ENCODE measurements at places on chromosomes 16 and 17. TPM values are rescaled to one million over a fixed set of nuclear protein-coding genes. Genes with fewer than 3 reads are reported as not detected.

The GLP2R gene
- total RNA-seq, result not detected

GRCh38 chr17:78697554-78698343, 84.3 kb downstream of the CYTH1 start:
- no peak for DNase-seq

The C16orf89 gene
- total RNA-seq, result 4.1 TPM

DNA sequence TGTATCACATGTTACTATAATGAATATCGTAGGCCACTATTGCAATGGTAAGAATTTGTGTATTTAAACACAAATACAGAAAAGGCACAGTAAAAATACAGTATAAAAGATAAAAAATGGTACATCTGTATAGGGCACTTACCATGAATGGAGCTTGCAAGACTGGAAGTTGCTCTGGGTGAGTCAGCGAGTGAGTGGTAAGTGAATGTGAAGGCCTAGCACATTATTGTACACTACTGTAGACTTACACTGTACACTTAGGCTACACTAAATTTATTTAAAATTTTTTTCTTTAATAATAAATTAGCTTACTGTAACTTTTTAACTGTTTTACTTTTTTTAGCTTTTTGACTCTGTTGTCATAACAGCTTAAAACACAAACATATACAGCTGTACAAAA, 42.5 kb downstream of the AKAP10 start:
- DNase-seq, result no peak

DNA sequence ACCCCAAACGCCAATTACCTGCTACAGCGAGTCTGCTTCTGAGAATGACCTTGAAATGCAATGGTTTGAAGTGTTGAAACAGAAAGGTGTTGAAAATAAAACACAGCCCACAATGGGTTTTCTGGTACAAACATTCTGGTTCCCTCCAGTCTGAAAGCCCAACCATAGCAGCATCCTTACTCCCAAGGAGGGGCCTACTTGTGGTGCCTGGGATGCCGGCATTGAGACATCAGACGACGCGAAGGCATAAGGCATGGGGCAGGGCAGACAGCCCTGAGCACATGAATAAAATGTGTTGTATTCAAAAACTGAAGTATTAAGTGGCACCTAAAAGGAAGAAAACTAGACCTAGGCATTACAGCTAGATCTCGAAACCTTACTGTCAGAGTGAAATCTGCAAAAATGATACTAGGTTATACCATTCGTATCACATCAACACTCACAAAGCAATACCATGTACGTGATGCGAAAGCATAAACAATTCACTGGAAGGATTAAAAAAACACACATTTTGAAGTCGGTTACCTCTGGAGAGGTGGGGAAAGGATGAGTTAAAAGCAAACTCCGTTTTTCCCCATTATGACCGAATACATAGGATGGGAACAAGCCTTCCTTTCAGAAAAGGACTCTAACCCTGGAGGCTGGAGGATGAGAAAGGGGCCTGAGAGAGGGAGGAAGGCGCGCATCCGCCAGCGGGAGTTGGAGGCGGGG, 702 bp downstream of the NUDT21 start:
- peak; percentile 50 for DNase-seq

The GPRC5C gene
- 48.8 TPM for total RNA-seq

GRCh38 chr17:72822358-72823023, 270.0 kb downstream of the SLC39A11 start:
- DNase-seq, result no peak

The TIGD7 gene
- total RNA-seq, result 2.1 TPM

GRCh38 chr17:15257796-15258512, 7.2 kb downstream of the PMP22 start:
- DNase-seq, result no peak

The CD300E gene
- total RNA-seq, result not detected

GRCh38 chr17:1800712-1801111, 29.0 kb downstream of the SMYD4 start:
- no peak for DNase-seq

GRCh38 chr16:1381612-1382406, 30.1 kb downstream of the GNPTG start:
- DNase-seq, result no peak

DNA sequence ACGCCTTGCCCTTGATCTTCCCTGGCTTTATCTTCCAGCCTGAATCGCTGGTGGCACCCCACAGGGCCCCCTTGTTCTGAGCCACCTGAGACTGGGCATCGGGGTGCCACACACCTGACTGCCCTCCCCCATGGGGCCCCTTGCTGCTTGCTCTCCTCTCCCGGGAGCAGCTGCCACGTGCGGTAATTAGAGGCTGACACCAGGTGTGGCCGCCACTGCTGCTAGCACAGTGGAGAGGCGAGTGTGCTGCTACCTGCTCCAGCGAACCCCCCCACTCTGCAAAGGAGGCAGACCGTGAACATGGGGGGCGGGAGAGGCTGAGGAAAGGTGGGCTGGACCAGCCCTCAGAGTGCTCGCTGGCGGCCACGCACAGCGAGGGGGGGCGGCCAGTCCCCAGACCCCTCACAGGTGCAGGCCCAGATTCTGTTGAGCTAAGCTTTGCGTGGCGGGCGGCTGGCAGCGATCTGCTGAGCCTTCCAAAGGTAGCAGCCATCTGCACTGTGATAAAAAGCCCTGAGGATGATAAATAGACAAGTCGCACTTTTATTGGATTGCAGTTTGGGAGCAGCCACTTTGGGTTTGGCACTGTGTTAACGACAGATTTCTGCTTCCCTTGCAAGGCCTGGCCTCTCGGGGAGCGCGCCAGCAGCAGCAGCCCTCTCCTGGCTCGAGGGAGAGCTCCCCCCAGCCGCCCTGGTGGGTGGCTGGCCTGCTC, 167.9 kb upstream of the GSE1 start:
- DNase-seq, result peak; percentile 91

DNA sequence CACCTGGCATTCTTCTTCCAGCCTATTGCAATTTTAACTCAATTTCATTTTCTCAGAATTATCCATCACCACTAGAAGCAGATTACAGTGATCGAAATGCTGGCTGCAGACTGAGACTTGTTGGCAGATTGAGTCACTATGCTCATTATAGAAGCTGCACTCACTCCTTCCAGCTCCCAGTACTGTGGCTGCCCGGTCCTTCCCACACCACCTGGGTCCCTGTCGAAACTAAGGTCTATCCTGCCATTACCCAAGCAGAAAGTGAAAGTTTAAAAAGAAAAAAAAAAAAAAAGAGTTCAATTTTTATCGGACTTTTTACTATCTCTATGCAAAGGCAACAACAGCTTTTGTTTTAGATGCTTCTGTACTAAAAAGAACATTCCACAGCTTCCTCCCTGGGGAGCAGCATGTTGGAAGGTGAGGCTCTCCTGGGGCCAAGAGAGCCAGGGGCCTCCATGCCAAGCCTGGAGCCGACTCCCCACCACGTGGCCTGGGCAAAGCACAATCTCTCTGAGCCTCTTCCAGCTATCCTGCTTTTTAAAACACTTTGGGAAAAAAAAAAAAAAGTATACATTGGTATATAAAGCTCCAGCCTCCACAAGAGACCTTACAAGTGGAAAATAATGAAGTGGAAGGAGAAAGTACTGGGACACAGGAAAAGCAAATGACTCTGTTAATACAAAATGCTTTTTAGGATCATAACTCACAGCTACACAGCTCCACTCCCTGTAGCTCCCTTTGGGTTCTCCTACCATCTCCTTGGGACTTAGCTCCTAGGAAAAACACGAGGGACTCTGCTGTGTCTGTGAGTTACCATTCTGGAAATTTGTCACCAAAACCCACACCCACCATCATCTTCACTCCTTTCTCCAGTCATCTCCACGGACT, 77.8 kb downstream of the USP31 start:
- DNase-seq, result no peak

The HBA1 gene
- not detected for total RNA-seq

GRCh38 chr16:86044881-86045590, 146.1 kb downstream of the IRF8 start:
- DNase-seq, result no peak

DNA sequence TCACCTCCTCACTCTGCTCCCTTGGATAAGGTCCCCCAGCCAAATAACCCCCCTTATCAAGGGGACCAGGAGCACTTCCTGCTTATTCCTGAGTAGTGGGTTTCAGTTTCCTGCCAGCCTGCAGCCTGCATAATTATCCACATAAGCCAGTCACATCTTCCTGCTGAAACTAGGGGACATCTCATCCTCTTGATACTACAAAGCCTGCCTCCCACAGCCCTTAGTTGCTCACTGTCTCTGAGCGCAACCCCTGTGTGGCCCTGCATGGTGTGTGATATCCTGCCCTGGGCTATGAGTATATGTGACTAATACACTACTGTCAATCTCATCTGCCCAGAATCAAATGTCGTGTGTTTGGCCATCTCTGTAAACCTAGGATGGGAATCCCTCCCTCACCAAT, 8.0 kb upstream of the XYLT2 start:
- DNase-seq, result no peak

The TPSG1 gene
- not detected for total RNA-seq

DNA sequence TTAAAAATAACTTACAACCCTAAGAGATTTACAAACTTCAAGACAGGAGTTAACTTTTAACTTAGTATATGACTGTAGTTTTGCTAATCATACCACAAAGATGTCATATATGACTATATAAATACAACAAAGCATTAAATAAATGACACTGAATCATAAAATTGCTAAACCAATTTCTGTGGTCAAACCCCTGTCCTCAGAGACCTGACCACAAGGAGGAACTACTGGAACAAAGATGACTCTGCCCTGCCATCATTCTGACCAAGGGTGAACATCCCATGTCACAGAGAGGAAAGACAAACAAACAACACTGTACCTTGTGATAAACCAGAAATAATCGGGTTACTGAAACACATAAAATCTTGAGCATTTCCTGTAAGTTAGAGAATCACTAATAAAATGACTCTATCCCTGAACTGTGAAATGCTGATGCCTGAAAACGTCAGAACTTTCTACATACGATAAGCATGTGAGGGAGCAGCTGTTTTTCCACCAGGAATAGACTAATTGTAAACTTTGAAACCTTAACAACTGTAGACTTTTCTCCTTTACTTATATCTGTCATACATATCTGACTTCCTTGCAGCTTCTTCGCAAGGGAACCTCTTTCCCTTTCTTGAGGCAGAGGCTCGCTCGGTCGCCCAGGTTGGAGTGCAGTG, 47.9 kb downstream of the WDR59 start:
- no peak for DNase-seq

DNA sequence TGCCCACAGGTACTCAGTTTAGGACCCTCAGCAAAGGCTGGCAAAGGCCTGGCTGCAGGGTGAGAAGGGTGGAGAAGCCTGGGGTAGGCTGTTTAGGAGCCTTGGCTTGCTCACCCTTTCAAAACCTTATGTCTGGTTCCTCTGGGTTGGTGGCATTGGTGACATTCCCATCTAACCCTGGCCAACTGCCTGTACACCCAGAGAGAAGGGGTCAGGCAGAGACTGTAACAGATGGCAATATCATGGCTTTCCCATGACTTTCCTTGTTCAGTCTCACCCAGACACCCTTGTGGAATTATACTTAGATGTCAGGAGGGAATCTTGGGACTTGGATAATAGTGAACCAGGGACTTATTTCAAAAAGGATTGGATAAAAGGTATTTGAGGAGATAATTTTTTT, 18.5 kb upstream of the LLGL1 start:
- DNase-seq, result no peak

- DNase-seq, result no peak
Measured at GRCh38 chr16:56591377-56592060, 2.2 kb downstream of the MT3 start.

GRCh38 chr16:2963723-2964474, at the start of gene KREMEN2:
KREMEN2 (plus strand) TSS chr16:2964275; CDS start chr16:2964521, 246 bp downstream.
- peak; percentile 94 for DNase-seq

- no peak for DNase-seq
Measured at GRCh38 chr16:56625943-56626654, 518 bp downstream of the MT1E start.

GRCh38 chr16:58121132-58121531, 8.0 kb downstream of the CFAP20 start:
- no peak for DNase-seq

The SULT1A4 gene
- 8.5 TPM for total RNA-seq

GRCh38 chr16:50744881-50745280, 3.0 kb downstream of the CYLD start:
- DNase-seq, result no peak

DNA sequence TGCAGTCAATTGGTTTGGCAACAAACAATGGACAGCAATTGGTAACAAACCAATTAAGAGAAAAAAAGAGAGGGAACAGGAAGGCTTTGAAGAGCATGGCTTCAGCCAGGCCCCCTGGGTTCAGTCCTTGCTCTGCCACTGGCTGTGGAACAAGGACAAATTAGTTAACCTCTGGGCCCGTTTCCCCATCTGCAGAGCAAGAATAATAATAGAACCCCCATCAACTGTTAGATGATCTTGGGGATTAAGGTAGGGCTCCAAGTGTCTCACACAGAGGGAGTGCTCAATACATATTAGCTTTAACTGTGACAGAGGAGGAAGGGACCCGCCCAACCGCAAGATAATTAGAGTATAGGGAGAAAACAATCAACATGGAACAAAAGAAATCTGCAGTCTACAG, 55.2 kb downstream of the PECAM1 start:
- DNase-seq, result no peak

DNA sequence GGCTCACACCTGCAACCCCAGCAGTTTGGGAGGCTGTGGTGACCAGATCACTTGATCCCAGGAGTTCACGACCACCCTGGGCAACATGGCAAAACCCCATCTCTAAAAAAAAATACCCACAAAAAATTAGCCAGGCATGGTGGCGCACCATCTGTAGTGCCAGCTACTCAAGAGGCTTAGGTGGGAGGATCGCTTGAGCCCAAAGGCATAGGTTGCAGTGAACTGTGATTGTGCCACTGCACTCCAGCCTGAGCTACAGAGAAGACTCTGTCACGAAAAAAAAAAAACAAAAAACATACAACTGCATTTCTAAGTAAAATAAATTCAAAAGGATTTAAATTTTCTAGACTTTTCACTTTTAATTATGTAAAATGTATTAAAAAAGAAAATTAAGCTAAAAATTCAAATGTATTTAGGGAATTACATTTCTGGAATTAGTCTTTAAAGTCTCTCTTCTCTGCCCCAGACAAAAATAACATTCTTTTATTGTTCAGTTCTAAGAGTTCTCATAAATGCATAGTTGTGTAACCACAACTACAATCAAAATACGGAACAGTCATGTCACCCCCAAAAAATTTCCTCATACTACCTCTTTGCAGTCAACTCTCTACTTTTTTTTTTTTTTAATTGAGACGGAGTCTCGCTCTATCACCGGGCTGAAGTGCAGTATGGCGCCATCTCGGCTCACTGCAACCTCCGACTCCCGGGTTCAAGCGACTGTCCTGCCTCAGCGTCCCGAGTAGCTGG, 14.1 kb downstream of the FAM222B start:
- no peak for DNase-seq

DNA sequence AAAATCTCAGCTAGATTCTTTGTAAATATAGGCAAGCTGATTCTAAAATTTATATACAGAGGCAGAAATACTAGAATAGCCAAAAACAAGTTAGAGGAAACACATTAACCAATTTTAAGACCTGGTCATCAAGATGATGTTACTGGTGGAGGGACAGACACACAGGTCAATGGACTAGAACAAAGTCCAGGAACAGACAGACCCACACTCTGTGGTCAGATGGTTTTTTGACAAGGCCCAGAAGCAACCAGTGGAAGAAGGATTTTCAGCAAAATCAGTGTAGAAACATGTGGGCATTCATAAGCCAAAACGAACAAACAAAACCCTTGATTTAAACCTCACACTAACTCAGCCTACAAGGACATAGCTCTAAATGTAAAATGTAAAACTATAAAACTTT, 99.7 kb upstream of the METRNL start:
- DNase-seq, result no peak

All from H7 (cell line).